Glutamatergic neuron (in vitro differentiated cells): ENCODE measurements at places on chromosomes 3 and 15.

DNA sequence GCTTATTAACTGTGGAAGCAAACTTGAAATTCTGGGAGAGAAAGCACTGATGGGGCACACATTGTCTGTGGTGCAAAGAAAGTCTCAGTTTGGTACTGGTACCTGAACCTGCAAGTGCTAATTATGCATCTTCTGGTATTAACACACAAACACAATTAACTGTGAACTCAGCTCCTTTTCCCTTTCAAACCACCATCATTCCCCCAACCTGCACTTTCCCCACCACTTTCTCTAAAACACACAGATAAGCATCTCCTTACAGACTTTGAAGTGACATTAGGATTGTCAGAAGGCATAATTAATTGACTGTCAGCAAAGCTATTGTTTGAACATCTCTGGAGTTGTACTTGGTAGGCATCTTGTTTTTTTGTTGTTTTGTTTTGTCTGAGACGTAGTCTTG, 452.2 kb upstream of the TPRG1 start:
- DNase-seq = no peak

DNA sequence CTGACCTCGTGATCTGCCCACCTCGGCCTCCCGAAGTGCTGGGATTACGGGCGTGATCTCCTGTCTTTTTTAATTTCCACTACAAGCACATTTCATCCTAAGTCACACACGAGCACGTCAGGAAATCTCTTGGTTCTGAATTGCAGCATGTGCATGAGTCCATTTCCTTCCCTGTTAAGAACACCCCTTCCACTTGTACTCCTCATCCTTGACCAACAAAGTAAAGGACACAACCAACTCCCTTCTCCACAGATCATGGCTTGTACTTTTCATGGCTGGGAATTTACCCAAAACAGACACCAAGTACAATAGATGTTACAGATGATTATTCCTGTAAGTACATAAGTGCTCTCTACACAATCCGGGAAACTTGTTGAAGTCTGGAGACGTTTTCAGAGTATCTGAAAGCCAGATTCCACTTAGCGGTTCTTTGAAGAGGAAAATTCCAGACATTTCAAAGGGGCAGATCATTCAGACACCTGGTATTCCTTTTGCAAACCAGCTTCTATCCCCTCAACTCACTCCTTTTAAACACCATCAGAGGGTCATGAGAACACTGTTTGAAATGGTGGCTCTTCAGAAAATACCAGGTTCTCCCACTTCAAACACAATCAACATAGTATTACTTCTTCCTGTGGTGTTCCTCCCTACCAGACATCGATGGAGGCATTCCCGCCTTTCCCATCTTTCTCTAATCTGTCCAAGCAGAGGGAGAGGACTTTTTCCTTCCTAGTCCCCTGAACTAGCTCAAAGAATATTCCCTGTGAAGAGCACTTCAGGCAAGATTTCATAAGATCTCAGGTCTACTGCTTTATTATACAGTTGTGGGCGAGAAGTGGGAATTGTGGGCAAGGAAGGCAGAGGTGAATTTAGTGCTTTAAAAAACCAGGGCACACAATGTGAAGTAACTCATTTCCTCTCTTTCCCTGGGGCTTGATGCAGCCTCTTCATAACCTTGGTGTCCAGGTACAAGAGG, 80.1 kb upstream of the TSC22D2 start:
- no peak for DNase-seq

- no peak for DNase-seq
Observed at GRCh38 chr3:71310359-71310979, 273.1 kb downstream of the FOXP1 start.

- DNase-seq = no peak
Observed at GRCh38 chr15:40115670-40116093, 7.0 kb upstream of the BMF start.

GRCh38 chr15:65278480-65278879, 8.2 kb downstream of the PARP16 start:
- no peak for DNase-seq

DNA sequence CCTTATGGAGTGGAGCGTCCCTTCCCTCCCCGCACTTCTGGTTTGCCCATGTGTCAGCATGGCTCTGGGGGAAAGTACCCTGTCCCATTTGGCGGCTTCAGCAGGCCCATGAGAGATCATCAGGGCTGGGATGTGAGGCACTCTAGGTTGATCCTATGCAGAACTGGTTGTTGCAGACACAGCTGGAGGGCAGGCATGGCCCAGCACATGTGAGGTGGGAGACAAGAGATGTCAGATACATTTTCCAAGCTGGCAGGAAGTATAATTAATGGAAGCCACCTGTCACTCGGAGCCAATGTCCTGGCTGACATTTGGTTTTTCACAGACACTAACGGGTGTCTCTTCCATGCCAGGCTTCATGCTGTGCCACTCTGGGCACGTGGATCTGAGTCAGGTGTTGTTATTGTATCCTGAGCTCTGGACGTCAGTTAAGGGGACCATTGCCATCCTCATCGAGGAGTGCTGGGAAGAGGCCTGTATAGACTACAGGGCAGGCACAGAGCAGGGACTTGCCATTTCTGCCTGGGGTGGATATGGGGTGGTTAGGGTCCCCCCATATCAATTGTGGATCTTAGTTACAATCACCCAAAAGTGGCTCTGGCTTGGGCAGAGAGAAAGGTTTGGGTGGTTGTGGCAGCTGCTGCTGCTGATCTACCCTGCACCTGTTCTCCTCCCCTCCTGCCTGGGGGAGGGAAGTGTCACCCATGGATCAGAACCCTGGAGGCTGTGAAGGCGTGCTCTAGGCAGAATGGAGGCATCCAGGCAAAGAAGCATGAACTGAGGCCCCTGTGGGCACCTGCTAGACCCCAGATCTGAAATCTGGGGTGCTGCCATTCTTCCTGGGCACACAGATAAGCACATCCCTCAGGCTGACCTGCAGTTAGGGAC, 140.7 kb downstream of the FBLN2 start:
- DNase-seq = no peak

GRCh38 chr15:100125401-100126191, 216.2 kb downstream of the ADAMTS17 start:
- DNase-seq = peak; percentile 32

DNA sequence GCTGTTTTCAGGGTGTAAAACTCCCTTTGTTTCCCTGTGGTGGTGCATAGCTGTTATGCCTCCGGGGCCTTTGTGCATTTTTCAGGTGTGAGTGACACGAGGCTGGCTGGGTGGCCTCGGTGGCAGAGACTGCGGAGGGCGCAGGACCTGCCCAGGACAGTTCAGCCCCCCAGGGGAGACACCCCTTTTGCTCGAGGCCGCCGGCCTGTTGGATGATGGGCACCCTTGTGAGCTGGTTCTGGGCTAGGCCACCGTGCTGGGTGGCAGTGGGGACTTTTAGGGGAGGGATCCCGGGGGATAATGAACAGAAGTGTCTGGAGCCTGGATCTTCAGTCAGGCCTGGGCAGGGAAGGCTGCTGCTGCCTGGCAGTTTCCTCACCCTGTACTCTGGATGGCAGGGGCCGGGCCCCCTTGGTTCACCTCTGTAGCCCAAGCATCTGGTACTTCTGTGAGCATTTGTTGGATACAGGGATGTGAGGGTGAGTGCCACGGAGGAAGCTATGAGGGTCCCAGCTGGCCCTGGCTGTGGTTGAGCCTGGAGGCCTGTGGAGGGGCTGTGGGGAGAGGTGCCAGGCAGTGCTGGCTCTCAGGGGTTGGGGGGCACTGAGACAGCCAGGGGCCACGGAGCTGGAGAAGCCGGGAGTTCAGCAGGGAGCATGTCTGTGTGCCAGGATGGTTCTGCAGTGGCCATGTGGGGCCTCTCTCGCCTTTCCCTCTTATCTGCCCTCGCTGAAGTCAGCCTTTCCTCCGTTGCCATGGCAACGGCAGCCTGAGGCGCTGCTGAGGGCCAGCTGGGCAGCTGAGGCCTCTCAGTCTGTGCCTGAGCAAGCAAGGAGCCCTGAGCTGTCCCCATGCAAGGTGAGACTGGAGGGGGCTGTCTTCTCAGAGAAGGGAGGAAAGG, 49.0 kb downstream of the KY start:
- DNase-seq = peak; percentile 89

DNA sequence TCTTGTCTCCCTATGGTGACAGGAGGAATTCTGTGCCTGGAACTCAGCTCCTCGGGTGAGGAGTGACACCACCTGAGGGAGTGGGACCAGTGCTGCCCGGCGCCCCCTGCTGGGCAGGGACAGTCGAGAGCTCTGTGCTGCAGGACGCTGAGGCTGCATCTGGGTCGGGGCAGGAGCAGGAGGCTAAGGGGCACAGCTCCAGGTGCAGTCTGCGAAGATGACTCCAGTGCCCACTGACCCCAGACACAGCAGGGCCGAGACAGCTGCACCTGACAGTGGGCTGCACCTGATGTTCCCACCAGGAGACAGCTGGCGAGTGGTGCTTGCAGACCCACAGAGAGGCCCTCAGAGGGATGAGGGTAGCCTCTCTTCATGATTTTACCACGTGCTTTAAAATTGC, 152.9 kb downstream of the ATP10A start:
- peak; percentile 72 for DNase-seq
